SK-MEL-5 (cell line): ENCODE measurements at places on chromosomes 2 and 18. TPM values are rescaled to one million over a fixed set of nuclear protein-coding genes. Genes with fewer than 3 reads are reported as not detected.
A peak's percentile ranks its signal among the peaks of the same experiment; 100 is the strongest.

DNA sequence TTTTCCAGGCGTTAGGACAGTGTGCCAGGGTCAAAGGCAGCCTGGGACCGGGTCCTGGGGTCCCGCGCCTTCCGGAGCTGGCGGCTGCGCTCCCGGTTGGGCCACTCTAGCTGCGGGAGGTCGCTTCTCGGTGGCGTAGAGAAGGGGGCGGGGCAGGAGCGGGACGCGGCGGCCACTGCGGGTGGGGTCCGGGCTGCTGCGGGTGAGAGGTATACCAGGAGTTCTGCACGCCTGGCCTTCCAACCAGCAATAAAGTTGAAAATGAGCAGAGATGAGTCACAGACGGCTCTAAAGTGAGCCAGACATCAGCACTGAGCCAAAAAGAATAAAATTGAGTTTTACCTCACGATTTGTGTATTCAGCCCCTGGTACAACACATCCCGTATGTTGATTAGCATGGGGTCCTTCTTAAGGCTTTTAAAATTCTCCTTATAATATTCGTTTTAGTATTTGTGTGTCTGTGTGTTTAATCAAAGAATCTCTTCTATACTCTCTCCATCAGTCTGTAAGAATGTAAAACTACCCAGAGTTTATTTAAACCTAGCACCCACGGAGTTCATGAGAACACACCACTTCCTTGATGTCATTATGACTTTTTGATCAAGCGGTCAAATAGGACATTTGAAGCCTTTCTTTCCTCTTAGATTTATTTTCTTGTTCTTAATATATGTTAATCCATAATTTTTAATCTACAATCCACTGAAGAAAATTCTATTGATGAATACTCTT lies at the start of gene C1GALT1C1L:
C1GALT1C1L (minus strand) TSS at position 108 of the 729 bp plus-strand sequence; CDS start at position 1, 107 bp downstream.
- peak; percentile 32 for DNase-seq

LAMA3 gene
- 0.67 and 1.1 TPM in 2 replicates for total RNA-seq

GRCh38 chr2:71882949-71883472 lies 264.7 kb downstream of the CYP26B1 start:
- DNase-seq: peak; percentile 91

- DNase-seq: no peak
Observed at GRCh38 chr2:174774886-174775285, 10.6 kb upstream of the CHRNA1 start.

GRCh38 chr18:12032786-12033642 lies 51.7 kb downstream of the IMPA2 start:
- no peak for DNase-seq

DNA sequence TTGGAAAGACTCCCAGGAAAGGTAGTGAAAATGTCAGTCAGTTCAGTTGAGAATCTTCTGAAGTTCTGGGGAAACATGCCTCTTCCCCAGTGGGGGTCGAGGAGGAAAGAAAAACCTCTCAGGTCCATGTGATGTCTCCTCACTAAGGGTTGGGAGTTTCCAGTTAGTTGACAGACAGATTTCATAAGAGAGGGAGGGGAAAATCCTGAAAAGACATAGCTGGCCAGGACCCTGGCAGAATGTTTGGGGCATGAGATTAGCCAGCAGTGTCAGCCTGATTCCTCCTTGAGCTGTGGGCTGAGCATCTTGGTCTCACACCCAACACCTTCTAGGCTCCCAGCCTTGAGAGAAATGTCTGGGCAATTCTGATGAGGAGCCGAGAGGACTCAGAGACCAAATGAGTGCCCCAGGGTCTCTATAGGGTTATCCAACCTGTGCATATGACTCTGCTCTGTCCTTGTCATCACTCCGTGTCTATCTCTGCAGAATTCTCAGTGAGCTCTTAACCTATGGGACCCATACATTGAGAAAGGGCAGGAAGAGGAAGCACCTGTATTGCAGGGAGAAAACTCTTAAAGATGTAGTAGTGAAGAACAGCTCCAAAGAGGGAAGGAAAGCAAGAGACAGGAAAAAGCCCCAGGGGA lies 13.9 kb downstream of the BMP10 start:
- DNase-seq: no peak

GRCh38 chr18:3544537-3544936 lies 94.6 kb downstream of the TGIF1 start:
- DNase-seq: no peak

DNA sequence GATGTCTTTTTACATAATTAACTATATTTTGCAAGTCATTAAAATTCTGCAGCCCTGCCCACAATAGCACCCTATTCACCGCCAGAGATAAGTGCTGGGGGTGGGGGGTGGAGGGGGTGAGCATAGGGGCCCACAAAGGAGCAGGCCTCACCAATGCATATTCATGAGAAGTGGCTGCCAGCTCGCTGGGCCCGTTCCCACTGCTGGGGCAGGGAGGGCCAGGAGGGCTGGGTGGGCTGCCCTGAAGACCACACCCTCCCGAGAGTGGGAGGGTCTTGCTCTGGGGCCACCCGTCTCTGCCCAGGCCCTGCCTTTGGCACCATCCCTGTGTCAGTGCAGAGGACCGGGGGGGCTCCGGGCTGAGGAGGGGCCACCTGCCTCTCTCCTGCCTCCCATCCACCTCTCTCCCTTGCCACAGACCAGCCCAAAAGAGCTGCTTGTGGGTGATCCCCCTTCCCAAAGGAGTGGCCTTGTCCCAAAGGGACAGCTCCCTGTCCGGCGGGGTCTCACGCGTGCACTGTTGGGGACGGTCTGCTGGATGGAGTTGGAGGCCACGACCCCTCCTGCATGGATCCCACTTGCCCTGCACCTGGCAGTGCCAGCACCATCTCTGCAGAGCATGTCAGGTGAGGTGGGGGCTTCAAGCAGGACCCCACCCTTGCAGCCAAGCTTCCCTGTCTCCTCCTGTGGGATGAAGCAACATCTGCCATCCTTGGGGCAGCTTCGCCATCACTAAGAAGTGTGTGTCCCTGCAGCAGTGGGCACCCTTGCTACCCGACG lies 138.8 kb upstream of the GPC1 start:
- no peak for DNase-seq

DNA sequence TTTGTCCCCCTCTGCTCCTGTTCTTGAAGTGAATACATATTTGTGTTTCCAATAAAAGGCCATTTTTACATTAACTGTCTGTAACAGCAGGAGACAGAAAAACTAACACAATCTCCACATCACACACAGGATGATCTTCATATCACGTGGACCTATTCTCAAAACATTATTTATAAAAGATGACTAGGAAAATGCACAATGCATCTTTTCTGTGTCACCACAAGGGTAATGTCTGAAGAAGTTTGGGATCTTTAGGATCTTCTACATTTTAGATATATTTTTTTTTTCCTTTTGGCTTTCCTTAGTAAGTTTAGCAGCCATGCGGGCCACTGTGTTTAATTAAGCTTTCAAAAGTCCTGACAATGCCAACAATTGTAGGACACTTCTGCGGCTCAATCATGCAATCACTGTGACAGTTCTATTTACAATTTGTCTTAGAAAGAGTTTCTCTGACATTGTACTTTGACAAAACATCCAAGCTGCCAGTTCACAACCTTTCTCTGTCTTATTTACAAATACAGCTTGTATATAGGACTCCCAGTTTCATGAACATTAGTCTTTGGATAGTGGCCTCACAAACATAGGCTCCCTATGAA lies 12.3 kb downstream of the BCL11A start:
- peak; percentile 53 for DNase-seq

GRCh38 chr18:57997820-57998219 lies 46.2 kb upstream of the NEDD4L start:
- DNase-seq: no peak

RAPH1 gene
- total RNA-seq: 5.0 and 5.5 TPM in 2 replicates

GRCh38 chr2:3144856-3145255 lies 232.8 kb downstream of the EIPR1 start:
- DNase-seq: no peak

GRCh38 chr2:58106896-58107295 lies 60.3 kb downstream of the VRK2 start:
- no peak for DNase-seq

GRCh38 chr2:118443596-118443995 lies 355.3 kb downstream of the INSIG2 start:
- no peak for DNase-seq

DSG2 gene
- total RNA-seq: 42.4 and 46.0 TPM in 2 replicates

- no peak for DNase-seq
Observed at GRCh38 chr2:176566496-176566895, 297.3 kb downstream of the MTX2 start.

DNA sequence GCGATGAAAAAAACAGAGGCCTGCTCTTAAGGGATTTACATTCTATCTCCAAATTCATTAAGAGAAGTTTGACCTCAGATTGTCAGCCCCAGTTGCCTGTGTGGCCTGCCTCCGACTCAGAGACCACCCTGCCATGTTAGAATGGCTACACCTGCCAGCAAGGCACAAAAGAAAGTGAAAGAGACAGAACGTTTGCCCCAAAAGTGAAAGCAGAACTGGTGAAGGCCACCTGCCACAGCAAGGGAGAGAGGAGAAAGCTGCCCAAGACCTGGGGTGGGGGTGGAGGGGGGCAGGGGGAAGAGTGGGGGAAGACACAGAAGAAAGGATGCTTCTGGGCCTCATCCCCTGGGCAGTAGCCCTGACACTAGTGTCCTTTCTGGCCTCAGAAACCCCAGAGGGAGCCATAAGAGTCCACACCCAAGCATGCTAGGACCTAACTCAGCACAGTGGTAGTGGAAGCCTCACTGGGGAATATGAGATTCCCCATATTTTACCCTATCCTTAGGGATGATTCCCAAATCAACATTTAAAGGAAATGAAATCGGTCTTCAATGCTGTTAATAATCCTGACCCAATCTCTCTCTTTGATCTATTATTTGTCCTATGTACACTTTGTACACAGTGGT lies 389.7 kb downstream of the TXNL1 start:
- no peak for DNase-seq

SPP2 gene
- not detected in 2 replicates for total RNA-seq

GRCh38 chr2:4370422-4371090 lies 667.2 kb downstream of the DCDC2C start:
- no peak for DNase-seq

DNA sequence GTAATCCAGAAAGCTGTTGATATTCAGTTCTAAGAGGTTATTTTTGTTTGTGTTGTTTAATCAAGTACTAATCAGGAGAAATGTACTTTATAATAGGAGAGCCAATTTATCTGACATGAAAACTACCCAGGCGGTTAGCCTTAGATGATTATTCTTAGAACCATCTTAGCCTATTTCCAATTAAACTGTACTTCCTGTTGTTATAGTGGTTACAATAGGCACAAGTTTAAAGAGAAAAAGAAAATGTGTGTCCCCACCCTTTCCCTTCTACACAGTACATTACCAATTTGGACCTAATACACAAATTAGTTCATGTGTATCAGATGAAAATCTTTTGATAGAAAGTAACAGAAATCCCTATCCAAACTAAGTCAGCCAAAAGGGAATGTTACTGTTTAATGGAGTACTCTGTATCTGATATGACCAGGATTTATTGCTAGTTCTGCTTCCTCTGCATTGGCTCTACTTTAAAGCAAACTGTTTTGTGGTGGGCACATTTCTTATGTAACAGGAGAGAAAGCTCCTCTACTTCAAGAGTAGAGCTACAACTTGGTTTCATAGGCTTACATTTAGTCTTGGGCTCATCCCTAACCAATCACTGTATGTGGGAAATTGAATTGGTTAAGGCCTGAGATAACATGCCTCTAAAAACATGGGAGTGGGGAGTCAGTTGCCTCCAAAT lies 217.9 kb downstream of the UBE2E3 start:
- no peak for DNase-seq

ALK gene
- total RNA-seq: 3.7 and 4.8 TPM in 2 replicates

DNA sequence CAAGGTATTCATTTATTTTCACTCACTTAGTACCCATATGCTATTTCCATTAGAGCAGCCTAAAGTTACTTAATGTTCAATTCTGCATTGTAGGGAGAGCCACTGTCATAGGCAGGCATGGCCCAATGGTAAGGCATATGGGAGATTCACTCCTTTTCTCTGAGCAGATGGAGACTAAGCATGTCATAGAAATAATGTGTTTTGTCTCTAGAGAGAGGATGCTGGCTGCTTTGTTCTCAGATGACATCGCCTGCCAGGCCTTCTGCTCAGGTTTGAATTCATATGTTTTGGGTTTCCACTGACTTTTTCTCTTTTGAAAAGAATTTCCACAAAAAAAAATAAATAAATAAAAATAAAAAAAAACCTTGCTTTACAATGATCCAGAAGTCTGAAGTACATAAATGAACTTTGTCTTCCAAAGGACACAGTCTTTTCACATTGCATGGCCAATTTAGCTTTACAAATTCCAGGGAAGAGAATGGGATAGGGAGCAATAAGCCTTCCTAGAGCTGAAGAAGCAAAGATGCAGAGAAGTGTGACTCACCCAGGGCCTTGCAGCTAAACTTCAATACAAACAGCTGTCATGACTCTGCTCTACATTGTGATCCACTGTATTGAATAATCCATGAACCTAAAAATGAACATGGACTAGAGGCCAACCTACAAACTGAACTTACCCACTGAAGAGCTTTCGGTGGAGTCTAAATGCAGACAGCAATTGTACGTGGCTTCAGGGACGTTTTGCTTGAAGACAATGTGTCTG lies 422.5 kb downstream of the CMPK2 start:
- no peak for DNase-seq

C2orf68 gene
- 27.3 and 29.9 TPM in 2 replicates for total RNA-seq

DNA sequence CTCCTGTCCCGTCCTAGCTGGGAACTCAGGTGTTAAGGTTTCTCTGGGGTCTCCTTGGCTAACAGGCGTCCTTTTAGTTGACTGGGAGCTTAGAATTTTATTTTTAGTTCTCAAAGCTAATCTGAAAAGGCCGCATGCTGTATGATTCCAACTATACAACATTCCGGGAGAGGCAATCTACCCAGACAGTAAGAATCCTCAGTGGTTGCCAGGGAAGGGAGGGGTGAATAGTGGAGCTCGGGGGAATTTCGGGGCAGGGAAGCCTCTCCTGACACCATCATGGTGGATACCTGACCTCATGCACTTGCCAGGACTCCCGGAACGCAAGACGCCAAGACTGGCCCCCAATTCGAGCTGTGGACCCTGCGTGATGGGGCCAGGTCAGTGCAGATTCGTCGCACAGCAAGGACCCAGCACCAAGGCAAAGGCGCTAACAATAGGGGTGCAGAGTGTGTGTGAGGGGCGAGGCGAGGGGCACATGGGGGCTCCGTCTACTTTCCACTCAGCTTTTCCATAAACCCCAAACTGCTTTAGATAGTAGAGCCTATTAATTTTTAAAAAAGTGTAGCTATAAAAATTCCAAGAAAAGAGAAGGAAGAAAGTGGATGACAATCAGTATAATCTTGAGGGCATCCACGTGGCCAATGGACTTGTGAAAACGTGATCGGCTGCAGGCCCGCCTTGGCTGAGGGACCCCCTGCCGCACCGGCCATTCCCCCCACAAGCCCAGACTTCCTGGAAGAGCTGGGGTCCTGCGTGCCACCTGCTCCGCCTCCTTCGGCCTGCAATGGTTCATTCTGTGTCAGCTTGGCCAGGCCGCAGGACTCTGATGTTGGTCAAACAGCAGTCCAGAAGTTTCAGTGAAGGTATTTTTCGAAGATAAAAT lies 17.3 kb downstream of the PDCD1 start:
- no peak for DNase-seq

- no peak for DNase-seq
Observed at GRCh38 chr18:35022426-35023001, 18.7 kb upstream of the MAPRE2 start.

DNA sequence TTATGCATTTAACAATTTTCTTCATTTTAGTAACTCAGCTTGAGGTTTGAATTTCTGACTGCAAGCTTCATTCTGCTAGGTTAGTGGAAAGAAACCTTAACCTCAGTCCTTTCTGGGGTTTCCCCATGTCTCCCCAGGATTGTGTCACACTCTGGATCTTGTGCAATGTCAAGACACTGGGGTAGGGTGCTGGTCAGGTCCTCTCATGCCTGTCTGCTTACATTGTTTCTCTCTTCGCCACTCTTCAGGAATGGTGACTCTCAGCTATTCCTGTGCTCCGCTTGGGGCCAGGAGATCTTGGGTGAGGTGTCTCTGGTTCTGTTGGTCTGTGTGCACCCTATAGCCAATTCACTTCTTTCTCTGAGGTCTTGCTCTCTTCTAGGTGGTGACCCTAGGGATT lies 23.9 kb downstream of the CTLA4 start:
- no peak for DNase-seq

OST4 gene
- total RNA-seq: 408 and 444 TPM in 2 replicates
